Activated T-cell treated with anti-CD3 and anti-CD28 coated beads, Interleukin-2, amount 50 U/mL, for 1 hour (primary cell): ENCODE measurements at places on chromosomes 1 and 21.

DNA sequence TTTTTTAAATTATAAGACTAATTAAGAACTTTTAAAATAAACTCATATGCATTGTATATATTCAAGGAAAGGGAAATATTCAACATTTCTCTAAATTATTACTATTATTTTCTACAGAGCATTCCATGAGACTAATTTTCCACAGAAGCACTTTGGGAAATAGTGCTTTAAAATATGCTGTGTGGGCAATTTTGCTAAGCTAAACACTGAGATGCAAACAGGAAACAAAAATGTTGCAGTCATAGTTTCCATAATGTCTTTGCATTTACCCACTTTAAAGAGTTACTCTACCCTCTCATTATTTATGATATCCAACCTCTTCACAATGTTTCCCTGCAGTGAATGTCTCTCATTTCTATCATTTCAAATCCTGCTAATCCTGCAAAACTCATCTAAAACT is 269.6 kb upstream of the BEND5 start:
- no peak for DNase-seq

GRCh38 chr1:156525071-156525501 is 24.5 kb upstream of the MEF2D start:
- DNase-seq, result no peak

GRCh38 chr21:46667741-46668380 is 32.4 kb downstream of the PRMT2 start:
- no peak for DNase-seq

- DNase-seq, result no peak
Measured at GRCh38 chr1:109874445-109874844, 36.2 kb upstream of the CSF1 start.

GRCh38 chr1:23650344-23650990 is 41.1 kb upstream of the RPL11 start:
- no peak for DNase-seq

DNA sequence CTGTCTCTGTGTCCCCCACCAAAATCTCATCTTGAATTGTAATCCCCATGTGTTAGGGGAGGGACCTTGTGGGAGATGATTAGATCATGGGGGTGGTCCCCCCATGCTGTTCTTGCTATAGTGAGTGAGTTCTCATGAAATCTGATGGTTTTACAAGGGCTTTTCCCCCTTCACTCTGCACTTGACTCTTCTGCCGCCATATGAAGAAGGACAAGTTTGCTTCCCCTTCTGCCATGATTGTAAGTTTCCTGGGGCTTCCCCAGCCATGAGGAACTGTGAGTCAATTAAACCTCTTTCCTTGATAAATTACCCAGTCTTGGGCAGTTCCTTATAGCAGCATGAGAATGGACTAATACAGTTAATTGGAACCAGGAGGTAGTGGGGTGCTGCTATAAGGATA is 137.1 kb upstream of the RAB4A start:
- DNase-seq, result no peak

DNA sequence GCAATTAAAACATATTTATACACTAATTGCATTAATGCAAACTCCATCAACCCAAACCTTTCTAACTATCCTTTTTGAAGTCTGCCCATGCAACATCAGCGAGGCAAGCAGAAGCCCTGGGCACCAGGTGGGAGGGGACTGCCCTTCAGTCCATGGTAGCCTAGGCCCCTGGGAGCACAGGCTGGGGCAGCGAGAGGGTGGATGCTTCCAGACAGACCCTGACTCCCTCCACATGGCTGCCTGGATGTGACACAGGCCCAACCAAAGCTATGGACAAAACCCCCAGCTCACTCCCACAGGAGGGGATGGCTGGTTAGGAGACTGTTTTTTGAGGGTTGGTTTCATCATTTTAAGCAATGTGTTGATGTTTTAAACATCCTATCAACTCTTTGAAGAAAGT is 17.8 kb upstream of the LRRC47 start:
- DNase-seq, result no peak

GRCh38 chr21:38683222-38683621 is 122.5 kb upstream of the ETS2 start:
- no peak for DNase-seq

DNA sequence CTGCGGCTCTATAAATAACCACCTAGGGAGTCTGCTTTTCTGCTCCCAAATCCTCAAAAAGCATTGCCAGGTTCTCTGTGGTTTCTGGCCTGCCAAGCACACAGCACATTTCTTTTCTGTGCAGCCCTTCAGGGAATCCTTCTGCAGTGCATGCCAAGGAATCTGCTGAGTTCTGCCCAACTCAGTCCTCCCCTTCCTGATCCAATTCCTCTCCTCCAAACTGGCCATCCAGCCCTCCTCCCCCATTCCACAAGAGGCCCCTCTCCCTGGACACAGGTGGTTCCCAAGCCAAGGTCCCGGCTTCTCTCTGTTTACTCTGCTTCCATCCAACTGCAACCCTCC is 61.8 kb downstream of the HIVEP3 start:
- DNase-seq, result no peak

DNA sequence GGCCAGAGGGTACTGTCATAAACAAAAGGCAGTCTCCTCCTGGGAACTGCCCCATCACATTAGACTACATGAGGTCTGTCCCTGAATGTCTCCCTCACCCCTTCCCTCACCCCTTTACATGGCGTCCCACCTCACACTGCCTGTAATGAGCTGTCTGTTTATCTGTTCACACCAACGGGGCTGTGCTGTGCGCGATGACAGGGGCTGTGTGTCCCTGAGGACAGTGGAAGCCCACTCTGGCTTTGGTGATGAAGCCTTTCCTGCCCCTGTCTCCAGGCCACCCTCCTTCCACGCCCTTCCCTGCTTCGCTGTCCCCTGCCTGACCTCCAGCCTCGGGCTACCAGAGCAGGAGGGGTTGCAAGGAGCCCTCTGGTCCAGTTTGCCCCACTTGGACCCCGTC is 22.7 kb downstream of the RHBG start:
- no peak for DNase-seq

DNA sequence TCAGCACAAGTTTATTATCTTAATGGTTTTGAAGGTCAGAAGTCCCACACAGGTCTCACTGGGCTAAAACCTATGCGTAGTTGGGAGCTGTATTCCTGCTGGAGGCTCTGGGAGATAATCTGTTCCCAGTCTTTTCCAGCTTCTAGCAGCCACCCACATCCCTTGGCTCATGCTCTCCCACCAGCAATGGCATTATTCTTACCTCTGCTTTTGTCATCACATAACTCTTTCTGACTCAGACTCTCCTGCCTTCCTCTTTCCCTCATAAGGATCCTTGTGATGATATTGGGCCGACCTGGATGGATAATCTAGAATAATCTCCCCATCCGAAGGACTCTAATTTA is 122.2 kb upstream of the PRDX6 start:
- no peak for DNase-seq

- DNase-seq, result no peak
Measured at GRCh38 chr1:43547538-43548072, 16.9 kb downstream of the PTPRF start.

DNA sequence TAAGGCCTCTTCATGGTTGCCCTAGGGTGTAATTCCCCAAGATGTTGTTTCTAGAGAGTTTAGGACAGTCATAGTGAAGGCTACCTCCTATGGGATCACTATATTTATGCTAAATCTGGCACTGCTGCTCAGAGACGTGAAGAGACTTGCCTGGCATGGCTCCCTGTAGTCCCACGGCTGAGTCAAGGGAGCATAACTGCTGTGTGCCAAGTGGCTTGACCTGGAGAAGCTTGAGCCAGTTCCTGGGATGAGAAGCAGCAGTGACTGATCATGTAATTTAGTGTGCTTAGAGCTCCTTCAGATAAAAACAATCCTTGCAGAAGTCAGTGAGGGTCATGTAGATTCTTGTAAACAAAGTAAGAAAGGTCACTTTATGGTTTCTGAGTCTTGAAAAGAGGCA is 68.9 kb upstream of the TSPAN2 start:
- no peak for DNase-seq

GRCh38 chr1:226949401-226949800 is 9.3 kb downstream of the COQ8A start:
- no peak for DNase-seq

DNA sequence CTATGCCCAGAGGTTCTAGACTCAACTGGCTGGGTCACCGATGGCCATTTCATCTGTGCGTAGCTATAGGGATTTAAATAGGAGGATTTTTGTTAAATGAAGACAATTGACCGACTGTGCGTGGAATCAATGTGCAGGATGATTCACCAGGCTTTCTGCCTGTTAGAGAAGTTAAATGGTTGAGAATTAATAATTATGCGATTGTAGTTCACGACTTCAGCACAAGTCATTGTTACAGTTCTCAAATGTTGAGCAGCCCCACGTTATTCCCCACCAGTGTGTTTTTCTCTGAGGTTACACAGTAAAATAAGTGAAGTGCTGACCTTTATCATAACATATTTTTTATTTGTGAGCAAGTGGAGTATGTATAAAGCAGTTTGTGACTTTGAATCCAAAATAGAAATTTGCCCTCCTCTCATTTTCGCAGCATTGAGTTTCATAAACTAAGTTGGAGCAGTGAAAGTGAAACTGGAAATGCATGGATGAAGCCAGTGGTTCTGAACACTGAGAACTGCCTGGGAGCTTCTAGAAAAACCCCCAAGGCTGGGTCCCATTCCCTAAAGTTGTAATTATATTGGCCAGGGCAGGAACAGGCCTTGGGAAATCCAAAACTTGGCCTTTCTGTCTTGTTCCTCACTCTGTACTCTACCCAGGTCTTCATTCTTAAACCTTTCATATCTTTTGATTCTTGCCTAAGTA is 102.6 kb downstream of the GALNT2 start:
- no peak for DNase-seq

- DNase-seq, result no peak
Measured at GRCh38 chr21:25855576-25855975, 120.8 kb downstream of the GABPA start.

DNA sequence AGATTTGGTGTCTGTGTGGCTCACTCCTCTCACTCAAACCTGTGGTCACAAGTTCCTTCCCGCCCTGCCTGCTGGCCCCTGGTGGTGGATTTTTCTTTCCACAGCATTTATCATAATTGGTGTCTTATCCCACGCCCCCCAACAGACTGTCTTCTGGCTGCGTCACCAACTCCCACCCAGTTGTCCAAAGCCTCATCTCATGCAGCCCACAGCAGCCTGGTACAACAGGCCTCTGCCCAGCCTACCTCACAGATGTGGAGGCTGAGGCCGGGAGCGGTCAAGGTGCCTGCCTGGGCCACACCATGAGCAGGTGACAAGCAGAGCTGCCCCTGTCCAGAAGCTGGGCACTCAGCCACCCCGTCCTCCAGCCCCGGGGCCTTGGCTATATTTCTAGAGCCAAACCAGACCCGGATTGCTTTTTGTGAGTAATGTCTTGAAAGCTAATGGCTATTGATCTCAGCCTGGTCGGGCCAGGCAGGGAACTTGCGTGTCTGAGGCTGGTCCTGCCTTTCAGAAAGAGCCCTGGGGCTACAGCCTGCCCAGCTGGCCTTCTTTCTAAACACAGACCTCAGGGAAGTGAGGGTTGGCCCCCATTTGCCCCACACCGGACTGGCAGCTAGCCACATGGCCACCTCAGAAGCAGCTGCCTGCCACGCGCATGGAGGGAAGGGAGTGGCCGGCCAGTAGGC is 2.6 kb downstream of the KCNAB2 start:
- DNase-seq, result no peak

- DNase-seq, result no peak
Measured at GRCh38 chr1:169060043-169060722, 46.3 kb upstream of the ATP1B1 start.
